ENCODE measurements at places on chromosomes 7 and 10.

GRCh38 chr10:124665980-124666379 lies 78.2 kb downstream of the FAM53B start:
- DNase-seq, result no peak

DNA sequence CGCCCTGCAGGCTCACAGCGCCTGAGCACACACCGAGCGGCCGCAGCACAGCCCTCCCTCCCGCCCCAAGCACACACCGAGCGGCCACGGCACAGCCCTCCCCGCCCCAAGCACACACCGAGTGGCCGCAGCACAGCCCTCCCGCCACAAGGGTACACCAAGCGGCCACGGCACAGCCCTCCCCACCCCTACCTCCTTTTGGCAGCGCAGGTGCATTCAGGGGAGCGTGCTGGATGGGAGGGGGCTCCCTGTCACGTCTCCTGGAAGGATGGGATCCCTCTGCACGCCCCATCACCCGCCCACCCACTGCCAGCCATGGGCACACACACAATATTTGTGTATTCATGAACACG lies 482.6 kb downstream of the DNAJB6 start:
- DNase-seq, result no peak

GRCh38 chr10:129343141-129343540 lies 123.9 kb upstream of the MGMT start:
- no peak for DNase-seq

- DNase-seq, result no peak
These were observed 97.7 kb upstream of the DPP6 start for GRCh38 chr7:153954477-153954876.

DNA sequence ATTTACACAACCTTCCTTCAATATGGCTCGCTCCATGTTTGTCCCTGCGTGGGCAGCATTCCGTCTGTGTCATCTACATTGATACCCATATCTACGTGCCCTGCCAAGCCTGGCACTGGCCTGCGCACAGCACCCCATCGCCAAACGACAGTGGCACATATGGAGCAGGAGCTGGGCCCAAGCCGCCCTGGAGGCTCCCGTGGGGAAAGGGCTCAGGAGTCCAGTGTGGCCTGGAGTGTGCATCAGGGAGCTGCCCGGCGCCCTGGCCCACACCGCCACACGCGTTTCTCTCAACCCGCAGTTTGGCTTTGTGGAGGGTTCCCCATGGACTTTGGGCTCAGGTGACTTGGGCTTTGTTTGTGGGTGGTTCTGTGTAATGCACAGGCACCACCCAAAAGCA lies 273.2 kb downstream of the PTPRN2 start:
- no peak for DNase-seq

- no peak for DNase-seq
These were observed 326.2 kb downstream of the RNLS start for GRCh38 chr10:88256886-88257285.

DNA sequence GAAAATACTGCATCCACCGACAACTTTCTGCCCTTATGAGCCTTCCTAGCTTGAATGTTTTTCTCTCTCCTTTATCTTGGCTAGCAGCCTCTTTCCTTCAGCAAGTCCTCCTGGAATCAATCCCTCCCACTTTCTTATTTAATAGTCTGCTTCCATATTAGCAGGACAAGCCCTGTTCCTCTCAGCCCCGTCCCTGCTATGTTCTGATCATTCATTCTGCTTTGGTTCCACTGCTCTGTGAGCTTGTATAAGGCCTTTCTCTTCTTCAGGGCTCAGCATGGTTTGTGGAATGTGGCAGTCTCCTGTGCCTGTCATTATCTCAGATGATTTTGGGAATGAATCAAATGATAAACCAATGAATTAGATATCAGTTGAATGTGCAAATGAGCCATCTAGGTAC lies 420.1 kb downstream of the DPP6 start:
- no peak for DNase-seq

DNA sequence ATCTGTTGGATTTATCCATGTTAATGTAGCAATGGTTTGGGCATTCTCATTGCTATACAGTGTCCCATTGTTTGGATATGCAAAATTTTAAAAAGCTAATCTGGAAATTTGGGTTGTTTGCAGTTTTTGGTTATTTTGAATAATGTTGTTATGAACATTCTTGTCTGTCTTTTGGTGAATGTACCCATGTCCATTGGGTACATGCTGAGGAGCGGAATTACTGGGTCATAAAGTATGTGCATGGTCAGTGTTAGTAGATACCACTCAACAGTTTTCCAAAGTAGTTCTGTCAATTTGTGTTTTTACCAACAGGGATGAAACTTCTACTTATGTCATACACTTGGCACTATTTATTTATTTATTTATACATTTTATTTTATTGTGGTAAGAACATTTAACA lies 153.9 kb downstream of the LRMDA start:
- no peak for DNase-seq

DNA sequence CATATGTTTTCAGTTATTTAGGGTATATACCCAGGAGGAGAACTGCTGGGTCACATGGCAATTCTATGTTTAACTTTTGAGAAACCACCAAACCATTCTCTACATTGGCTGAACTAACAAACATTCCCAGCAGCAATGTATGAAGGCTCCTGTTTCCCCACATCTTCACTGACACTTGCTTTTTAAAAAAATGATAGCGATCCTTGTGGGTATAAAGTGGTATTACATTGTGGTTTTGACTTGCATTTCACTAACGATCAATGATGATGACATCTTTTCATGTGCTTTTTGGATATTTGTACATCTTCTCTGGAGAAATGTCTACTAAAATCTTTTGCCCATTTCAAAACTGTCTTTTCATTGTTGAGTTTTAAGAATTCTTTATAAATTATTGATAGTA lies 51.2 kb upstream of the ANAPC16 start:
- DNase-seq, result no peak

DNA sequence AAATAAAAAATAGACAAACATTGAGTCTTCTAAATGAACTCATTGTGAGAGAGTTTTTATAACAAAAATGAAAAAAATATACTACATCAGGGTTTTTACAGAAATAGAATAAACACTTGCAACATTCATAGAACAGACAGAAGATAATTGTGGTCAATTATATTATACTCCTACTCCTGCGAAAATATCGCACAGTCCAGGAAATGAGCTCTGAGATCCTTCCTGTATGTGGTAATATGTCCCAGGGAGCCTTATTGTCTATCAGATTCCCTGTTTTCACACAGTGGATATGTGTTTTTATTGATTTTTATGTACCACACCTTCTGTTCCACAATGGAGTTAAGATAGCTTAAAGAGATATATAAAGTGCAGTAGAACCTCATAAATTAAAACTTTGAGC lies 27.5 kb upstream of the RELN start:
- no peak for DNase-seq

DNA sequence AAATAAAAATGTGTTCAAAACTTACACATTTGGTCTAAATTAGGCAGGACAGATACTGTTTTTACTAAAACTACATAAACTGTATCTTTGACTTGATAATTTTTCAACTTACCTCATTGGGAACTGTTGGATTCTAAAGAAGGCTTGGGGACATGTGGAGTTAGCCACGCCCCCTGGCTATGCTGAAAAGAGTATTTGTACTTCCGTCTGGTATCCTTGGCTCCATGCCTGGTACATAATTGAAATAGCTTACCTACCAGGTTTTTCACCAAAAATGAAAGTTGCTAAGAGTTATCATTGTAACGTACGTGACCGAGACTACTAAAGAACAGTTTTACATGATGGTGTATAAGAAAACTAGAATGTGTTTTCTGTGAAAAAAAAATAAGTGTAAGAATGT lies 604.8 kb upstream of the IGFBP3 start:
- no peak for DNase-seq

DNA sequence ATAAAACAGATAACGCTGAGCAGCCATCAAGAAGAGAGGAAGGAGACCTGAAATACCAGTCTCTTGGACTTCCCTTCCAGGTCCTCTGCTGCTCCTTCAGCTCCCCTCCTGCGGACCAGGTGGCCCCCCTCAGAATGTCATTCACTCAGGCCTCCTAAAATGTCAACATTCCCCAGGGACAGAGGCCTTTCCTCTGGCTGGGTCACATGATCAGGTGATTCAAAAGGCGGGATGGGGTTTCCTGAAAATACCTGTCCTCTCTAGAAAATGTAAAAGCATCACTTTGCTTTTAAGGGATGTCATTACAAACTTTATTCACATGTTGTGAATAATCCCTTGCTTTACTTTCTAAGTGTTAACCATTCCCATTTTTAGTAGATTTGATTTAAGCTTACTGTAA lies 311.1 kb downstream of the INHBA start:
- no peak for DNase-seq

GRCh38 chr7:93205046-93205445 lies 21.2 kb downstream of the HEPACAM2 start:
- DNase-seq, result no peak

DNA sequence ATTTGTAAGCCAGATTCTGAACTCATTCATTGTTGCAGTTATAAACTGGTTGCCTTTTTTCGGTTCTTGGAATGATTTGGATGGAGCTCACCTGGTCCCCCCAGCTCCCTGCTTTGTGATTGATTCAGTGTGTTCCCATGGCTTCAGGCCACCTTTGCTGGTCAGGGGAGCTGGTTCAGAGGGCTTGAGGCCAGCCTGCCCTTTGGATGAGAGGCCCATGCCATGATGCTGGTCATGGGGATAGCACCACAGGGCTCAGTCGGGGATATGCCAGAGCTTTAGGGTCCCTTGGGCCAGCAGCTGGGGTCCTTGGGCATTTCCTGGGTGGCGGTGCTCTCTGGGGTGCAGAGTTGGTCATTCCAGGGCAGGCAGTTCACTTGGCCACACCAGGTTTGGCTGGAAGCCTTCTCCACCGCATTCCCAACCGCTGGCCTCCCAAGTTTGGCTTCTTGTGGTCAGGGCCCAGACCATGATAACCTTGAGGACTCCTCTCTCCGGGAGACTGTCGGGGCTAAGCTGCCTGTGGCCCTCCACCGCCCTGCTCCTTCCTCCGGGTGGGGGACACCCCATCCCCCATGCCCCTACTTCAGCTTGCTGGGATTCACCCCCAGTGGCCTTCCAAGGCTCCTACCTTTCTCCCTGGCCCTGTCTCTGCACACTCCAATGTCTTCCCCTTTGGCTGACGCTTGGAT lies 65.1 kb downstream of the MGMT start:
- no peak for DNase-seq

- DNase-seq, result no peak
These were observed 62.2 kb downstream of the POLL start for GRCh38 chr10:101525848-101526247.

DNA sequence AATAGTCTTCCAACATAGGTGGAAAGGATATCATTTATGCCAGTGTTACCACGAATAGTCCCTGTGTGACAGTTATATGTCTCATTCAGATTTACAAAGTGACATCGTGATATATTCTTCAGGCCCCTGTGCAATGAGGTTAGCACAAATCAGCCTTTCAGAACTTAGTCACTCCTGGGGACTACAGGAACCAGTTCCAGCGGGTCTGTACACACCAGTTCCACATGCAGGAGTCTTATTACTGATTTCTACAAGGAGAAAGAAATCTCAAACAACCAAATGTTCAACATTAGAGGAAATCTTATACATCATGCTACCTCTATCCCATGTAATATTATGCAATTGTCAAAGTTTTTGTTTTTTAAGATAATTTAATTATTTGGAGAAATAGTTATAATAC lies 4.4 kb upstream of the WDR91 start:
- DNase-seq, result no peak

DNA sequence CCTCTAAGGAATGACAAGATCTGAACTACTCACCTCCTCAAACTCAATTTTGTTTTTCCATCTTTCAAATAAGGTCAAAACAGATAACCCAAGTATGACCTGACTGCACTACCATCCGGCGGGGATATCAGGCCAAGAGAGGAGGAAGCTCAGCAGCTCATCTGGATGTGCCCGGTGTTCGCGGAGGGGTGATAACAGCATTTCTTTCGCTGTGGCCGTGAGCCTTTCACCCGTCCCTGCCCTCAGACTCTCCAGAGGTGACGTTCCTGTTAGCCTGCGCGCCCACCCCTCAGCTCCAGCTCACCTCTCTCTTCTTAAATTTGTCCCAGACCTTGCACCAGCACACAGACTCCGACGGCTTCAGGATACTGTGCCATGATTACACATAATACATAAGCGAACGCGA lies 526 bp downstream of the ZNF248 start:
- no peak for DNase-seq
